ENCODE measurements at places on chromosomes 6 and 20.

DNA sequence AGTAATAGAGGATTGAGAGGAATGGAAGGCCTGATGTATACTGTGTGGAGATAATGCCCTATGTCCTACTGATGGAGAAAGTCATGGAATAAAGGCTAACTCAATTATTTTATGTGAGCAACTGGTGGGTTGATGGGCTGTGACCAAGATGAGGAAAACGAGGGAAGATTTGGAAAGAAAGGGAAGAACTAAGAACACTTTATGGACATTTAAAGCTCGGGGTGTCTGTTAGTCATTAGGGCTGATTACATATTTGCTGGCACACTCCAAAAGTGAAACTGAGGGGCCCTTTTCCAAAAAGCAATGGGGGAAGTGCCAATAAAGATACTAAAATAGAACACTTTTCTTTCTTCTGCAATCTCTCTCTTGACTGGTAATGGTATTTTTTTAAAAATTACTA lies 439.5 kb downstream of the PLCB1 start:
- DNase-seq, result no peak

- DNase-seq, result no peak
Observed at GRCh38 chr6:37946057-37946456, 126.5 kb downstream of the ZFAND3 start.

GRCh38 chr20:41630846-41631245 lies 12.7 kb upstream of the CHD6 start:
- DNase-seq, result no peak

DNA sequence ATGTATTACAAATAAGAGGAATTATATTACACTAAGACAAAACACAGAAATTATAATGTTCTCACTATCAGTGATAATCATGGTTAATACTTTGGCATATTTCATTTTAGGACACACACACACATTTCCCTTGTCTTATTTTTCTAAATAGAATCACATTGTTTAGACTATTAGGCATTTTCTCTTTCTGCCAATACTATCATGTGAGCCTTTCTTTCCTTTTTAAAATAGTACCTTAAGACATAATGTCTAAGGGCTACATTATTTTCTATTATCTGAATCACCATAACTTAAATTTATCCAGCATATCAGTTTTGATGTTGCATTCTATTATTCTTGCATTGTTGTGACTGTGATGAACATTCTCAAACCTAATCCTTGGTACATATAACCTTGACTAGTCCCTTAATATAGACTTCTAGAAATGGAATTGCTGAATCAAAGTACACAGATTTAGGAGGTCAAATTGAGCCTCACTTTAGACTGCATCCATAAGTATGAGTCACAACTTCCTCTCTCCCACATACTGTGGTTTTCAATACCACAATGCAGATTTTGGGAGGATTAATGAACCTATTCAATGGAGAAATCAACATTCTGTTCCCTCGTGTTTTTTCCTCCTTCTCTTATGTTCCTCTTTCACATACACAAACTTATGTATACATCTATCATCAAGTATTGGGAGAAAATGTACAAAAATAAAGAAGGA lies 212.6 kb downstream of the MOXD1 start:
- no peak for DNase-seq

- peak; percentile 74 for DNase-seq
Observed at GRCh38 chr6:160005861-160006540, 37.1 kb downstream of the IGF2R start.

- no peak for DNase-seq
Observed at GRCh38 chr6:148967541-148967956, 220.7 kb downstream of the UST start.

GRCh38 chr6:37994223-37994622 lies 174.7 kb downstream of the ZFAND3 start:
- DNase-seq, result no peak

DNA sequence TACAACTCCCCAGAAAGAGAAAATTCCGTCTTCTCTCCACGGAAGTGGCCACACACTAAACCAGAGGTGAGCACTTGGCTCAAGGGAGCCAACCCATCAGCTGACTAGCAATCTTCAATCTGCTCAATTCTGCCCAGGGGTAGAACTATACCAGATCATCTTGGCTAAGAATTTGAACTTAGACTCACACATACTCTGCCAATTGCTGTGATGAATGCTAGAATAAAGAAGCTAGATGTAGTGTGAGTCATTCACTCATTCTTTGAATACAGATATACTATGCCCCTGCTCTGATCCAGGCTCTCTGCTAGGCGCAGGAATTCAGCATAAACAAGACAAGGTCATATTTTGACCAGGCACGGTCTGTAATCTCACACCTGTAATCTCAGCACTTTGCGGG lies 147.9 kb upstream of the SHLD1 start:
- no peak for DNase-seq

DNA sequence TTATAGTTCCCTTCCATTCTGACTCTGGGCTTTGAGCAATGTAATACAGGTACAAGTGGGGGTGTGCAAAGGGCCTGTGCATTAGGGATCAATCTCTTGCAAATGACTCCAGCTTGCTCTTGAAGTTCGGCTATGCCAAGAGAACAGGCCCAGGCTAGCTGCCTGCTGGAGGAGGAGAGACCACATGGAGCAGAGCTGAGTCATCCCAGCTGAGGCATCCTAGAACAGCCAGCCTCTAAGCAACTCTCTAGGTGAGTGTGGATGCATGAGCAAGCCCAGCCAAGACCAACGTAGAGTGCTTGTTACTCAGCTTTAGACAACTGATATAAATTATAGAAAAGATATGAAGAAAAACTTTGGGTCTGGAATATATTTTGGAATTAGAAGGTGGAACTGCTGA lies 47.6 kb upstream of the RBM24 start:
- DNase-seq, result no peak

Measured in left ventricle myocardium superior (tissue), 1 donor.